Right cardiac atrium (tissue), 5 donors: ENCODE measurements at places on chromosomes 16 and 17.

DNA sequence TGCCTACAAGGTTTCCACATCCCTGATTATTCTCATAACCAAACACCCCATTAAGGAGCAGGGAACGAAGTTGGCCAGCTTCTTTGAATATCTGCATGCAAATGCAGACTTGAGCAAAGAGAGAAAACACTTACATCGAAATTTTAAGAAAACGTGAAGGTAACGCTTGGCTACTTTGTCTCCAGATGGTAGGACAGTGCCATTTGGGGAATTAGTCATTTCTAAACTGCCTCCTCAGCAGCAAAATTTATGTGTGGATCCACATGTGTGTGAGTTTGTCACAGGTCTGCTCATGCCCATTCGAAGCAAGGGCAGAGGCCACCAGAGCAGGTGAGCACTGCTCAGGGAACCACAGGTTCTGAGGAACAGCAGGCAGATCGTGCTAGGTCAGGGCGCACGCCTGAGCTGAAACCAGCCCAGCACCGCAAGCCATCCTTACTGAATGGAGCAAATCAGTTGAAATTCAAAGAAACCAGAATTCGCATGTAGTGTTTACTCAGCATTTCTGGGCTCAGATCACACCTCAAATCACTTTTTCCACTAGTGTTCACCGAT is 80.1 kb downstream of the SOCS1 start:
- no peak for DNase-seq

- no peak for DNase-seq
Observed at GRCh38 chr17:58330997-58331814, 2.6 kb upstream of the TSPOAP1 start.

GRCh38 chr17:42334677-42335076 is 46.4 kb downstream of the STAT5A start:
- DNase-seq = no peak

- no peak for DNase-seq
Observed at GRCh38 chr17:48487221-48487620, 43.6 kb downstream of the HOXB1 start.

DNA sequence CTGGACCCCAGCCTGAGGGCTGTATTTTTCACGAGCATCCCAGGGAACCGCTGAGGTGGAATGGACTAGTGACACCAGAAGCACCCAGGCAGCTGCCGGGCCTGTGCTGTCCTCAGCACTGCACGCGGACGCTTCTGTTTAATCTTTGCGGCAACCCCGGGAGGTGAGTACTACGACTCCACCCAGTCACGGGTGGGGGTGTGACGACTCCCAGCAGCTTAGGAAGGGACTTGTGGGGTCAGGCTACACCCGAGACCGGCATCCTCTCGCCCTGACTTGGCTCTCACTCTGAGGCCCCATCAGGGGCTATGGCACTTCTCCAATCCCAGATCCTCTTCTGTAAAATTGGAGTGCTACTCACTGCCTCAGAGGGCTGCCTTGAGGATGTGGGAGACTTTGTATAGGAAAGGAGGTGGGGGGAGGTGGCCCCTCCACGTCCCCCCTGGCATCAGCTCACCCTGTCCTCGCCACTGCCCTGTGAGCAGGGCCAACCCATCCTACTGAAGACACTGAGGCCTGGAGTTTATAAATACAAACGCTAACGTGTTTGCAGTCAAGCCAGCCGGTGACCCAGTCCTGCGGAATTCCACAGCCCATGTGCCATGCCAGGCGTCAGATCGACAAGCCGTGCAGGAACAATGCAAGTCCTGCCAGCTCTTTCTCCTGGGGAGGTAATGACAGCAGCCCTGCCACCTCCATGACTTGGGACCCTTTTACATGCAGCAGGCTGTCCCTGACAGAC is 44.4 kb downstream of the PPL start:
- DNase-seq = peak; percentile 69

DNA sequence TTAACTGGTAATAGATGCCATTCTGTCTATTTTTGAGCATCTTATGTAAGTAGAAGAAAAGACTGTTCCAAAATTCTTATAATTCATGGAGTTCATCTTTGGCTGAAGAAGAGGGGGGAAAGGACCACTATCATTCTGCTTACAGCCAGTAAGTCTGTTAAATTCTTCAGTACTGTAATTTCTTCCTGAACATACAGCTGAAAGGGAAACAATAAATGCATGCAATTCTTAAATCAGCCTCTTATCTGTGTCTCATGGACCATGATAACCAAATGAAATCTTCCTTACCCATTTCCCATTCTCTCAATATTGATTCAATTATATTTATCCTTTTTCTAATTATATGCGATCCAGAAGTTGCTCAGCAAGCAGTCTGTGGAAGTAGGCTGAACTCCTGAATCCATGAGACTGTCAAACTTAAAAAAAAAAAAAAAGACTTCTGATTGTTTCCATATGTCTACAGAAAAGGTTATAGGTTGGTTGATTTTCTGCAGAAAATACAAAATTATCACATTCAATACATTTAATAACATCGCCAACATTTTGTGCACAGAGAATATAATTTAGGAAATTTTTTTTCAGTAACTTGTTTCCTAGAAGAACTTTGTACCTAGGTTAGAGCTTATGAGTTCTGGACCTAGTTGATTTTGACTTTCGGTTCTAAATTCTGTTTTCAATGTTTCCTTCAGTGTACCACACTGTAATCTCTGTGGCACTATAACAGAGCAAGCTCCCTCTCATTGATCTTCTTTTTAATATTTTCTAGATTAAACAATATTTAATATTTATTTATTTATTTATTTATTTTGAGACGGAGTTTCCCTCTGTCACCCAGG is 1.2 kb upstream of the ABCA9 start:
- DNase-seq = no peak

- DNase-seq = no peak
Observed at GRCh38 chr17:20223808-20224328, 214.7 kb downstream of the SPECC1 start.

- DNase-seq = peak; percentile 40
Observed at GRCh38 chr16:745739-746138, 4.9 kb upstream of the CIAO3 start.

DNA sequence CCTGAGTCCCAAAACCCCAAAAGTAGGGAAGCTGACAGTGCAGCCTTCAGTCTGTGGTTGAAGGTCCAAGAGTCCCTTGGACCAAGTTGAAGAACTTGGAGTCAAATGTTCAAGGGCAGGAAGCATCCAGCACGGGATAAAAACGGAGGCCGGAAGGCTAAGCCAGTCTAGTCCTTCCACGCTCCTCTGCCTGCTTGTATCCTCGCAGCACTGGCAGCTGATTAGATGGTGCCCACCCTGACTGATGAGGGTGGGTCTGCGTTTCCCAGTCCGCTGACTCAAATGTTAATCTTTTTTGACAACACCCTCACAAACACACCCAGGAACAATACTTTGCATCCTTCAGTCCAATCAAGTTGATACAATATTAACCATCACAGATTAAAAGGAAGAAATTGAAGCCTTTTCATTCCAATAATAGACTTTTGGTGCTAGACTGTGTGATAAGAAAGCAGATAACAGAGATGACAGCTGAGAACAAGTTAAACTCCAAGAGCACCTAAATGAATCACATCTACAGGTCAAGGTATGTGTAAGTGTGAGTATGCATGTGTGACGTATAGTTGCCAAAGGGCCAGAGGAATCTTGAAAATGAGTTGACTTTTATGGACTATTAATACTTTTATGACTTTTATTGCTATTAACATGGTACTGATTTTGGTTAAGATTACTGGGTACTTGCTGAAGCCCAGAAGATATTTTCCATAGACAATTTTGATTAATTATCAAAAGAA is 933.5 kb upstream of the SOX9 start:
- no peak for DNase-seq

GRCh38 chr16:27449434-27450195 is 47.6 kb downstream of the IL21R start:
- DNase-seq = no peak

DNA sequence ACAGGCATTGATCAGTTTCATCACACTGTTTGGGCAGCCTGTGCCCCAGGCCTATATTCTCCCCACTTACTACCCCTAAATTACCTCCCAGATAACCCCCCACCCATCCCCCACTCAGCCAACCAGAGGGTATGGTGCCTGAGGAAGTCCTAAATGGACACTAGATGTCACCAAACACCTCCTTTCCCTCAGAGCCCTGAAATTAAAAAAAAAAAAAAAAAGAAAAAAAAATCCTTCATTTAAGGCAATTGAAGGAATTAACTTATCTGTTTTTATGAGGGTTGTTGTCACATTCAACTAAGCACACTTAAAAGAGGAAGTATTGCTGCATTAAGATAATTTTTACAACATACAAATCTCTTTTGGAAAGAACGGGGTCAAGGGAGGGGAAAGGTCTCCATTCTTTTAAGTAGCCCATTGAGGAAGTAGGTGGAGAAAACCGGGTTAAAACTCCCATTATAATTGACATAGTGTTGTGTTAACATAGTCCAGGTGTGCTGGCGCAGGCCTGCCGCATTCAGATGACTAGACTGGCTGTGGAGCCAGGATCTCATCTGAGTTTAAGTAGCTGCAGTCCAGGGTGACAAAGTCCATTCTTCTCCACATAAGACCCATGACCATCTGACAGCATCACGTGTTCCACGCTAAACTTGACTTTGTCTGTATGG is 46.3 kb downstream of the SNX11 start:
- no peak for DNase-seq

DNA sequence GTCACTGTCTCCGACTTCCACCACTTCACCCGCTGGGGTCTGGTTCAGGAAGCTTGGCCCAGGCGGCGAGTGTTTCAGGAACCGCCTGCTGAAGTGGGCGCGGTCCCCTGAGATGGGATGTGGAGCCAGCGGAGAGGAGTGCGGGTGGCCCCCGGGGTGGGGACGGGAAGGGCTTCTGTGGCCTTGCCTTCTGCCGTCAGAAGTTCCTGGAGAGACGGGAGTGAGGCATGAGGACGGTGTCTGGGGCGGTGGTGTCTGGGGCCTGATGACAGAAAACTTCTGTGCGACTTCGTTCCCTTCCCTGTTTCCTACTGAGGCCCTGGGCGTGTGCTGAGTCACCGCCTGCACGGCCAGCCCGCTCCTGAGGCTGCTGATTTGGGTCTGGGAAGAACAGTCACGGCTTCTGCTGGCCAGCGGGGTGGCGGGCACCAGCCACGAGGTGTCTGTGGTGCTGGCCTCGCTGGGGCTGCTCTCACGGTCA is 12.3 kb upstream of the NLRC3 start:
- DNase-seq = peak; percentile 58

- DNase-seq = no peak
Observed at GRCh38 chr16:76197900-76198299, 79.3 kb upstream of the CNTNAP4 start.

- DNase-seq = peak; percentile 78
Observed at GRCh38 chr16:4663777-4664465, 29.4 kb upstream of the NUDT16L1 start.

GRCh38 chr16:69618307-69618706 is 52.5 kb downstream of the NFAT5 start:
- DNase-seq = no peak

- no peak for DNase-seq
Observed at GRCh38 chr16:75774197-75774596, 47.9 kb upstream of the CPHXL start.

DNA sequence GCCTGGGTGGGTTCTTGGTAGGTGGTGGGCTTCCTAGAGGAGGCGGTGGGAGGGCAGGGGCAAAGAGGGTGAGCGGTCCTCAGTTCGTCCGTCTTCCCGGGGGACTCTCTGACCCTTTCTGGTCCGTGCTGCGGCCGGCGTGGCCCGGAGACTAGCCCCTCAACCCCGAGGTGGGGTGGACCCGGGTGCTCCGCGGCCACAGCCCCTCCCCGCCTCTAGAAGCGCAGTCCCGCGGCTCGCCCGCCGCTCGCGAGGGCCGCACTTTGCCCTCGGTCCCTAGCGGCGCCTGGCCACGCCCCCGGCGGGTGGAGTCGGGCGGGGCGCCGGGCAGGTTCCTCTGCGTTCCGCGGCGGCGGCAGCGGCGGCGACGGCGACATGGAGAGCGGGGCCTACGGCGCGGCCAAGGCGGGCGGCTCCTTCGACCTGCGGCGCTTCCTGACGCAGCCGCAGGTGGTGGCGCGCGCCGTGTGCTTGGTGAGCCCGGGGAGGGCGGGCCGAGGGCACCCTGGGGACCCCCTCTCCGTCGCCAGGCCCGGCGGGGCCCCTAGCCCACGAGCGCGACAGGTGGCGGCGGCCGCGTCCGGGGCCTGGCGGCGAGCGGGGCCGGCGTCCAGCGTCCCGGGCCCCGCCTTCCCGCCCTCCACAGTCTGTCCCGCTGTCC is at the start of gene SYNGR2:
TSS of gene SYNGR2 (plus strand) at position 340 of the 661 bp plus-strand sequence. CDS start at position 376, 36 bp downstream.
- DNase-seq = peak; percentile 94

- peak; percentile 67 for DNase-seq
Observed at GRCh38 chr17:1753767-1754429, 8.0 kb upstream of the SERPINF1 start.

GRCh38 chr16:54080524-54081008 is 206.0 kb downstream of the IRX3 start:
- DNase-seq = no peak

DNA sequence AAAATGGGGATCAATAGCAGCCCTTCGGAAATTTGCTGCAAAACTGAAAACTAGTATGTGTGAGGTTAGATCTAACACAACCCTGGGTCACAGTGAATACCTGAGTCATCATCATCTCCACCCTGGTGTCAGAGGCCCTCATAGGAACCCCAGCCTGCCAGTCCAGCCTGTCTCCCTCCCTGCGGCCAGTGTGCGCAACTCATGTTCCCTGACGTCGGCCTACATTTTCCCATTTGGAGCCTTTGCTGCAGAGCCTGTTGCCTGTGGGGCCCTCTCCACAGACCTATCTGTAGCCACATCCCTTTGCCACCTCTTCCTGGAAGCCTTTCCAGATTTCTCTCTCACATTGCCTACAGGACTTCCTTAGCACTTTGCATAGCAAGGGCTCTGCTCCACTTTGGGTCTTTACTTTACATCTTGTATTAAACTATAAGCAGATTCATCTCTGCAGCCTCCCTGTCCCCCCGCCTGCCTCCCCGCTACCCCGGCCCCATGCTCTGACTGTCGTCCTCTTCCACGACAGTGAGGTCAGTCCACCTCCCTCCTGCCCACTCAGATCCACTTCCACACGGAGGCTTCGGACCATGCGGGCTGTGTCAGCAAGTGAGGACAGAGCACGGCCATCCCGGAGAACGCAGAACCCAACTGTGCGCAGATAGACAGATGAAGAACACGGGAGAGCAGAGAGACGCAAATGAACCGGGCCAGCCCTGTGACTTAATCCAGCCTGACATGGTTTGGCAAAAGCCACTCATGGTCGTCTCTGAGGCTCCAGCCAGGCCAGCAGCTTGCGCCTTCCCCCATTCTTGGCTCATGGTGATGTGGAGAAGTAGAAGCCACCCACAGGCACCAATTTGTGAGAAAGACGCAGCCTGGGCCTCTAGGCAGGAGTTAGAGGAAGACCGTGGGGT is 31.0 kb downstream of the NGFR start:
- peak; percentile 72 for DNase-seq

GRCh38 chr16:48279199-48279598 is 31.9 kb upstream of the ABCC11 start:
- no peak for DNase-seq

- DNase-seq = no peak
Observed at GRCh38 chr16:88378401-88378800, 4.4 kb upstream of the ZNF469 start.

- no peak for DNase-seq
Observed at GRCh38 chr17:71111934-71112333, 942.6 kb downstream of the KCNJ2 start.
